ENCODE measurements at places on chromosomes 7 and 10. TPM values are rescaled to one million over a fixed set of nuclear protein-coding genes. Genes with fewer than 3 reads are reported as not detected.

GRCh38 chr10:13732465-13732881 lies 145.7 kb downstream of the PRPF18 start:
- H3K27ac ChIP-seq, result no peak overlapping the region
- peaks cover 31% of the 10 kb centered on the region for H3K36me3 ChIP-seq
- H3K27me3 ChIP-seq, result no peaks in the 10 kb centered on the region
- no peaks in the 10 kb centered on the region for H3K4me1 ChIP-seq

DNA sequence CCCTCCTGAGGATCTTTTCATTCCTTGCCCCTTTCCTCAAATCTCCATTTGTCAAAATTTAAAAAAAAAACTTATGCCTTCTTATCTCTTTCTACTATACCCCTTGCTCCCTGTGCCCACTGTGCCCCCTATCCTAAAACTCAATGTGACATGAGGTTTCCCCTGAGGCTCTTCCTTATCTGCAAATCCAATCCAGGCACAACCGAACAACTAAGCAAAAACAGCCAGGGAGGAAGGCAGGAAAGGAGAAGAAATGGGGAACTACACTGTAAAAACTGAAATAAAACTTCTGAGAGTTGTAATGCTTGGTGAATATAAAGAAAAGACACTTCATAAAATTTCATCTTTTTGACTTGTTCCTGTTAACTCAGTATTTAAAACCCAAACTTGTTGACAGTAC lies 54.2 kb downstream of the CRPPA start:
- H3K36me3 ChIP-seq, result no peaks in the 10 kb centered on the region
- H3K4me3 ChIP-seq, result no peak overlapping the region

The FBXL13 gene
- 4.6 TPM for total RNA-seq

DNA sequence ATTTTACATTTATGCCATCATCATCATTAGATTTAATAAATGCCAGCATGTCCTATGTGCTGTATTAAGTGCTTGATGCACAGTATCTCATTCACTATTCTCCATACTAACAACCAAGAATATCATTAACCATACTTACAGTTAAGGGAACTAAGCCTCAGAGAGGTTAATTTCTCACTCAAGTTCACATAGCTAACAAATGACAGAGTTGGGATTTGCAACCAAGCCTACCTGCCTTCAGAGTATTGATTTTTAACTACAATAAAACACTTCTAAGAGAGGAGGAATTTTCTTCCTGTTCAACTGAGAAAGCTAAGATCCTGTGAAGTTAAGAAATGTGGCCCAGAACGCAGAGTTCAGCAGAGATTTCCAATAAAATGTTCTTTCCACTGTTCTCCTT lies 403.0 kb downstream of the KCNMA1 start:
- no peak for DNase-seq
- no peaks in the 10 kb centered on the region for H3K4me1 ChIP-seq
- H3K36me3 ChIP-seq, result no peaks in the 10 kb centered on the region
- H3K27ac ChIP-seq, result no peak overlapping the region
- H3K27me3 ChIP-seq, result peaks cover 9% of the 10 kb centered on the region

- no peaks in the 10 kb centered on the region for H3K27me3 ChIP-seq
- H3K4me1 ChIP-seq, result no peaks in the 10 kb centered on the region
- H3K36me3 ChIP-seq, result no peaks in the 10 kb centered on the region
- no peak overlapping the region for H3K4me3 ChIP-seq
- no peak overlapping the region for H3K27ac ChIP-seq
Observed at GRCh38 chr10:65033957-65034356, 1512.8 kb downstream of the REEP3 start.

The GIMAP8 gene
- total RNA-seq, result 67.5 TPM

Data from endothelial cell of umbilical vein (primary cell).